Hypothalamus (tissue), 51 donors: ENCODE measurements at places on chromosomes 16 and 17.
A peak's percentile ranks its signal among the peaks of the same experiment; 100 is the strongest.

GRCh38 chr17:82497483-82498405 is 21.8 kb upstream of the FOXK2 start:
- DNase-seq = peak; percentile 47

GRCh38 chr17:76528156-76528527 is 9.4 kb downstream of the CYGB start:
- no peak for DNase-seq

- no peak for DNase-seq
Measured at GRCh38 chr17:14818469-14818868, 446.7 kb downstream of the PMP22 start.

- no peak for DNase-seq
Measured at GRCh38 chr17:44213403-44214229, 5.9 kb downstream of the UBTF start.

- no peak for DNase-seq
Measured at GRCh38 chr16:55835581-55835980, 2.7 kb upstream of the CES1 start.

GRCh38 chr17:34167354-34167753 is 87.7 kb upstream of the CCL2 start:
- no peak for DNase-seq

GRCh38 chr16:7597677-7598076 is 265.0 kb downstream of the RBFOX1 start:
- no peak for DNase-seq

- DNase-seq = no peak
Measured at GRCh38 chr16:53952215-53953208, 248.6 kb downstream of the FTO start.

DNA sequence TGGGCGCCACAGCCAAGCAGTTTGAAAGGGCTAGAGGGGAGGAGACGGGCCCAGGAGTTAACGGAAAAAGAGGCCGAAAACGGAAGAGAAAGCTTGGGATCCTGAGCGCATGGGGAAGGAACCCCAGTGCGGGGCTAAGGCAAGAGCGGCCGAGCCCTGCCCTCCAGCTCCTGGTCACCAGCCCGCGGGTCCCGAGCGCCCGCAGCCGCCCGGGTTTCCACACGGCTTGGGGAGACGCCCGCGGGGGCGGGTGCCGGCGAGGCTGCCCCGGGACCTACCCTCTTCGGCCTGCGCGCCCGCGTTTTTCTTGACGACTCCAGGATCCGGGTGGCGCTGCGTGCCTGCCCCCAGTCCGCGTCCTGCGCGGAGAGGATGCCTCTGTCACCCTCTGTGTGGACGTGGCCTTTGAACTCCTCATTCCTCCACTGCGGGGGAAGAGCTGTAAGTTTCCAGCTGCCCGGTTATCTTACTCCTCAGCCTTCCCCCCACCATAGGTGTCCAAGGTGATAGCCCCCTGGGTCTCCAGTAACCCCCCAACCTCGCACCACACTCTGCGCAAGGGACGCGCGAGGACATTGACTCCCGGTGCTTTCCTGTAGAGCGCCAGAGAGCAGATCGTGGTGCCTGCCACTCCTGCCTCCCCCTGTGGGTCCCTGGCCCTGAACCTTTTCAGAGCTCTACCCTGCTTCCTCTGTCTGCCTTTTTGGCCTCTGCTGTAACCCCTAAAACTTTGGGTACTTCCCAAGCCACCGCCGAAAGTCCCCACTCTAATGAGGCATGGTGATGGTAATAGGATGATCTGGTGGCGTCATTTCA is 1.7 kb upstream of the CDH11 start:
- no peak for DNase-seq

DNA sequence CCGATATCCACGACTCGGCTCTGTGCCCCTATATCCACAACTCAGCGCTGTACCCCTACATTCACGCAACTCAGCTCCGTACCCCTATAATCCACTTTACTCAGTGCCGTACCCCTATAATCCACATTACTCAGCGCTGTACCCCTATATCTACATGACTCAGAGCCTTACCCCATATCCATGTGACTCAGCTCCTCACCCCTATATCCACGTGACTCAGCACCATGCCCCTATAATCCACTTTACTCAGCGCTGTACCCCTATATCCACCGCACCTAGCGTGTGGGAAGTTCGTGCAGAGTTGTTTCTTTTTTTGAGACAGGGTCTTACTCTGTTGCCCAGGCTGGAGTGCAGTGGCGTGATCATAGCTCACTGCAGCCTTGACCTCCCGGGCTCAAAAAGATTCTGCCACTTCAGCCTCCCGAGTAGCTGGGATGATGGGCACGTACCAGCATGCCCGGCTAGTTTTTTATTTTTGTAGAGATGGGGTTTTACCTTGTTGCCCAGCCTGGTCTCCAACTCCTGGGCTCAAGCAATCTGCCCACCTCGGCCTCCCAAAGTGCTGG is 17.4 kb downstream of the CYB5D2 start:
- DNase-seq = no peak

DNA sequence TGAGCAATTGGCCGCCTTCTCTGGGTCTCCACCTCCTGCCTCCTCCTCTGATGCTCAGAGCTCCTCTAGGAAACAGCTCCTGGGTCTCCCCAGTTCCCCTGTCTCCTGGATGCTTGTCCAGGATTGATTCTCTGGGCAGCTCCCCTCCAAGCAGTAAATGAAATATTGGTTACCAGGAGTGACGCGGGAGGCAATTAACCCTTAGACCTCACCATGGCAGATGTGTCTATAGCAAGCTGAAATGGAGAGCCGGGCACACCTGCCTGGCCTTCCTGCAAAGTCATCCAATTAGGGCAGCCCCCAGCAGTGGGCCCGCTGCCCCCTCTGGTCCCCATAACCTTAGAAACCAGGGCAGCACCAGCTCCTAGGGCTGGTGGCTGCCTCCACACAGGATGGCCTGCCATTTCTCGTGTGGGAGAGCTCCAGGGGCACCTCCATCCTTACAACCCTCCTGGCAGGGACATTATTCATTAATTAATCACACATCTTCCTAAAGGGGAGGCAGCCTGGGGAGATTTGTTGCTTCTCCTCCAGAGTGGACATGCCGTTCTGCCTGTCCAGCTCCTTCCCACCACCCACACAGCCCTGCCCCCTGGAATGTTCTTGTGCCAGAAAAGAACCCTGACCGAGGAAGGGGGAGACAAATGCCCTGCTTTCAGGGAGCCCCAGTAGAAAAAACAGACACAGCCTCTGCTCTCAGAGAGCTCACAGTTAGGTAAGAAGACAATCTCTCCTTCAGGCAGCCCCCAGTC is 8.3 kb upstream of the KIF18B start:
- DNase-seq = no peak

GRCh38 chr16:86391984-86392383 is 118.3 kb upstream of the FOXF1 start:
- no peak for DNase-seq

- no peak for DNase-seq
Measured at GRCh38 chr17:31096106-31096436, 1.3 kb downstream of the NF1 start.

DNA sequence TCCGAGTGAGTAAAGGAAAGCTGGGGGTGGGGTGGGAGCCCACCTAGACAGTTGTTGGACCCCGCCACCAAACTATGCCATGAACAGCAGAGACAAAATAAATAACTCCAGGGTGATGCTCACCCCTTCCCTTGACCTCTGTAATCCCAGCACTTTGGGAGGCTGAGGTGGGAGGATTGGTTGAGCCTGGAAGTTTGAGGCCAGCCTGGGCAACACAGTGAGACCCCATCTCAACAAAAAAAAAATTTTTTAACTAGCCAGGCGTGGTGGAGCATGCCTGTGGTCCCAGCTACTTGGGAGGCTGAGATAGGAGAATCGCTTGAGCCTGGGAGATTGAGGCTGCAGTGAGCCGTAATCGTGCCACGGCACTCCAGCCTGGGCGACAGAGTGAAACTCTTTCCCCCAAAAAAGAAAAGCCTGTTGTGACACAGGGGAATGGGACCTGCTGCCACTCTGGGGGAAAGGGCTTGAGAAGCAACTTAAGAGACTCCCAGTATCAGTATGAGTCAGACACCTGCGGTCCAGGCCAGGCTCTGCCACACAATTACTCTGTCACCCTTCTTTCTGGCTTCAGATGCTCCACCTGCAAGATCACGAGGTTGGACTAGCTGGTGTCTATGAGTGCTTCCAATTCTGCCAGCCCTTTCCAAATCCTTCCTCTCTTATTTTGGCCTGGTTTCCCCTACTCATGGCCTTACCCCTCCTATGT is 5.0 kb downstream of the SGCA start:
- DNase-seq = no peak

DNA sequence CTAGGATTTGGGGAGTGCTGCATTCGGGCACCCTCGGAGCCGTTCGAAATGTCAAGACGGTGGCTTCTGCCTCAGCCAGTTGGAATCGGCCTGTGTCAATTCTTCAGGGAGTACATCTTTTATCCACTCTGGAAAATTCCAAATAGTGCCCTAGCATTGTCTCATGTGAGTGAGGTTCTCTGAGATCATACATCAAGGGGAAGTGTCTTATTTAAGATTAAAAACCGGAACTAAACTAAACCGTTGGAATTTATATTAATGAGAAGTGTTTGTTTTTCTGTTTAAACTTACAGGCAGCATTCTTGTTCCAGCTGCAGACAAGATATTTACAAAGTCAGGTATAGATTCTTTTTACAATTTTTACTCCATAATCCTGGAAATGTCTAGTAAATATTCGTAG is 56.8 kb downstream of the SLC47A1 start:
- no peak for DNase-seq

- DNase-seq = no peak
Measured at GRCh38 chr17:1626333-1626732, 2.3 kb downstream of the SLC43A2 start.

- no peak for DNase-seq
Measured at GRCh38 chr16:56370185-56370874, 55.0 kb downstream of the AMFR start.

DNA sequence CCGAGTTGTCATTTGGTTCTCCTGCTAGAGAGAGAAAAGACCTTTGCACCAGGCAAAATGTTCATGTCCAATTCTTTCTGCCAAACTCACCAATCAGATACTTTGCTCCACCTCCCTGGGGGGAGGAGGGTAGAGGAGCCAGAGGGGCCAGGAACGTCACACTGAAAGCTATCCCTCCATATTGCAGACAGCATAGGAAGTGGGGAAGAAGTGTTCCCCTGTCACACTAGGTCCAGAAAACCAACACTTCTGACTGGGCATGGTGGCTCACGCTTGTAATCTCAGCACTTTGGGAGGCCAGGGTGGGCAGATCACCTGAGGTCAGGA is 9.5 kb downstream of the HSD17B2 start:
- no peak for DNase-seq

- no peak for DNase-seq
Measured at GRCh38 chr17:81402530-81402941, 7.3 kb downstream of the BAHCC1 start.

DNA sequence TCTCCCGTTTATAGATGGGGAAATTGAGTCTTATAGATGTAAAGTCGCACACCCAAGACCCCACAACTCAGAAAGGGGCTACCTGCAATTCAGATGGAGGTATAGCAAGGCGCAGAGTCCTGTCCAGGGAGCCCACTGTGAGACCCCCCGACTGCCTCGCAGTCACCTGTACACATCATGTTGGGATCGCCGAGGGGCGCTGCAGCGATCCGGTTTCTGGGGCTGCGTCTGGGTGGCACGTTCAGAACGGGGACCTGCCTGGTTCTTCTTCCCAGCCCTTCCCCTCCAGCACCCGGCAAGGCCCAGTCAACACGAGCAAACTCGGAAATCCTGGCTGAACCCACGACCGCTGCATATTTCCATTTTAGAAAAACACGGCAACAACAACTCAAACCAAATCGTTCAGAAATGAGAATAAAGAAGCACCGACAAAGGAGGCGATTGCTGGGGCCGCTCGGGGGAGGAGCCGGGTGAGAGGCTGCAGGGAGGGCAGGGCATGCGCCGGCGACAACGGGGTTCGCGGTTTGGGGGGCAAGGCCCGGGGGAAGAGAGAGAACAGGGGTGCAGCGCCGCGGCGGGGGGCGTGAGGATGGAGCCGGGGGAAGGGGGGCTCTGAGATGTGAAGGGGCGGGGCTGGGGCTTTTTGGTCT is 643 bp downstream of the HSDL1 start:
- peak; percentile 39 for DNase-seq

DNA sequence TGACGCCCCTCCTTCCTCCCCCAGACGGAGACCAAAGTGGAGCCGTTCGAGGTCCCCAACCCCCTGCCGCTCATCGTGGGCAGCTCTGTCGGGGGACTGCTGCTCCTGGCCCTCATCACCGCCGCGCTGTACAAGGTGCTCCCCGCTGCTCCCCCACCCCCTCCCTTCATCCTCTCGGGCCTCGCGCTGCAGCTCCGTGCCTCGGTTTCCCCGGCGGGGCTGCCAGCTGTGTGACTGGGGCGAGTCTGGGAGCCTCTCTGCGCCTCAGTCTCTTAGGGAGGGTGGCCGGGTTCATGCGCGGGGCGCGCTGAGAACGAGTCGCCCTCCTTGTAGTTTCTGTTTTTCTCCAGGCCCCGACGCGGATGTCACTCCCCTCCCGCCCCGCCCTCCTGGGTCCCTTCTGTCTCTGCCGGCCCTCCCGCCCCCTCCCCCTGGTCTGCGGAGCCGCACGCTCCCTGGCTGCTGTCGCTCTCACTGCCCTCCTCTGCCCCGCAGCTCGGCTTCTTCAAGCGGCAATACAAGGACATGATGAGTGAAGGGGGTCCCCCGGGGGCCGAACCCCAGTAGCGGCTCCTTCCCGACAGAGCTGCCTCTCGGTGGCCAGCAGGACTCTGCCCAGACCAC is 23.7 kb upstream of the ITGAX start:
- DNase-seq = no peak
